ENCODE measurements at places on chromosomes 5 and 9.

- DNase-seq: peak; percentile 56
Observed at GRCh38 chr9:115107701-115108100, 10.3 kb downstream of the TNC start.

- DNase-seq: no peak
Observed at GRCh38 chr5:168204165-168204564, 87.3 kb upstream of the WWC1 start.

- DNase-seq: no peak
Observed at GRCh38 chr5:39876146-39876545, 451.4 kb upstream of the DAB2 start.

DNA sequence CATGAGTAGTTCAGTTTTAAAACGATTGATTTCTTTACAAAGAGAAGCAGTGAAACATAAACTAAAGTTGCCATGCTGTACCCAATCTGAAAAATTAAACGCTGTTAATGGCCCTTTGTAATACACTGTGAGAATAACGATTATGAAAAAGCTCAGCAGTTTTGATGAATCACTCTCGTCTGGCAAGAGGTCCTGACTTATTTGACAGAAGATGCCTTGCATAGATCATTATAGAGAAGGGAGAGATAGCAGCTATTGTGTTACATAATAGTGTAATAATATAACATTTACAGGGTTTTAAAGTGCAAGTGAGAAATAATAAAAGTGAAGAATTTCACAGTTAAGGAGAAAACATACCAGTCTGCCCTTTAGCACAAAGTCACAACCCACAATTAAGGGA, 361.5 kb upstream of the CDH10 start:
- no peak for DNase-seq

DNA sequence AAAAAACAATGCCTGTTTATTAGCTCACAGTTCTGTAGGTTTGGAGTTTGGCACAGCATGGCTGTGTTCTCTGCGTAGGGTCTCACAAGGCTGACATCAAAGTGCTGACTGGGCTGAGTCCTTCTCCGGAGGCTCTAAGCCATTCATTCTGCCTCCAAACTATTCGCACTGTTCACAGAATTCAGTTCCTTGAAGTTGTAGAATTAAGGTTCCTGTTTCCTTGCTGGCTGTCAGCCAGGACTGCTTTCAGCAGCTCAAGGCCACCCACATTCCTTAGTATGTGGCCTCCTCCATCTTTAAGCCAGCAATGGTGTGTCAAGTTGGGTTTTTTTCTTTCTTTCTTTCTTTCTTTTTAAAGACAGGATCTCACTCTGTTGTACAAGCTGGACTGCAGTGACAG, 161.9 kb downstream of the CDH6 start:
- no peak for DNase-seq

- peak; percentile 46 for DNase-seq
Observed at GRCh38 chr9:33311953-33312352, 21.6 kb downstream of the NFX1 start.

DNA sequence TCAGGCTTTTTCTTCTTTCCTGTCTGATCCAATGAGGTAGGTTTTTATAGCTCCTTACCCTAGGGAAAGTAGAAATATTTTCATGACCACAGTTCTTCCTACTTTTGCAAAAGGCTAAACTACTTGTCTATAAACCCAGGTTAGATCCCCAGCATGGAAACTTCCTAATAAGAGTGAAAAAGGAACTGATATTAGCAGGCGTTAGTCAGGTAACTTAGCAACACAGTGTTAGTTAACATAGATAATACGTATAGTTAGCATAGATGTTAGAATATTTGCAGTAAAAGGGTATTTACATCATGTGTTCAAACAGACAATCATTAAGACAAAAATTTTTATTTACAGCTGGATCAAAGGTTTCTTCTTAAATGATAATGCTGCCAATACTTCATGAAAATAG, 162.9 kb upstream of the DAB2 start:
- no peak for DNase-seq

DNA sequence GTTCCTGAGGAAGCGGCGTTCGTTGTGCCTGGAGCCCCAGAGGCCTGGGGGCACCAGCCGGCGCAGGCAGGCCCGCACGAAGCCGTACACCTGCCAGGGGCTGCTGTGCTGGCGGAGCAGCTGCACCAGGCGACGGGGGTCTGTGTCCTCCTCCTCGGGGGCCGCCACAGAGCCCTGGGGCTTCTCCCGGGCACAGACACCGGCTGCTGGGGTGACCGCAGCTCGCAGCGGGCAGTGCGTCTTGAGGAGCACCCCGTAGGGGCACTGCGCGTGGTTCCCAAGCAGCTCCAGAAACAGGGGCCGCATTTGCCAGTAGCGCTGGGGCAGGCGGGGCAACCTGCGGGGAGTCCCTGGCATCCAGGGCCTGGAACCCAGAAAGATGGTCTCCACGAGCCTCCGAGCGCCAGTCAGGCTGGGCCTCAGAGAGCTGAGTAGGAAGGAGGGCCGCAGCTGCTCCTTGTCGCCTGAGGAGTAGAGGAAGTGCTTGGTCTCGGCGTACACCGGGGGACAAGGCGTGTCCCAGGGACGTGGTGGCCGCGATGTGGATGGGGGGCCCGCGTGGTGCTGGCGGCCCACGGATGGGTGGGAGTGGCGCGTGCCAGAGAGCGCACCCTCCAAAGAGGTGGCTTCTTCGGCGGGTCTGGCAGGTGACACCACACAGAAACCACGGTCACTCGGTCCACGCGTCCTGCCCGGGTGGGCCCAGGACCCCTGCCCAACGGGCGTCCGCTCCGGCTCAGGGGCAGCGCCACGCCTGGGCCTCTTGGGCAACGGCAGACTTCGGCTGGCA, 1.3 kb downstream of the TERT start:
- DNase-seq: peak; percentile 49
